ENCODE measurements at places on chromosomes 6 and 20.

DNA sequence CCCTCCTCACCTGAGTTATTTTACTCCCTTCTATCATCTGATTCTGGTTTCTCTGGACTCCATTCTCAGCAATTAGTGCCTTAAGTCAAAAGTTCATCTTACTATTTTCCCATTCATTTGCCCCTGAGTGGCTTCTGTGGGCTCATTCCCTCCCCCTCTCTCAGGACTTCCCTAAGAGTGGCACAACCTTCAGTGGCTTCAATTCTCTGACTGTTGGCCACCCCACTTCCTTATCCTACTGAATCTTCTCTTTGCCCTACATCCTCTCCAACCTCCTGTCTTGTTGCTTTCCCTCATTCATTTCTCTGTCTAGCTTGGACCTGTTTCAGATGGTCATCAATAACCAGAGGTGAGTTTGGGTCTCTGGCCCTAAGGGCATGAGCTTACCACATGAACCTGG lies 61.1 kb upstream of the GLP1R start:
- no peak for DNase-seq

DNA sequence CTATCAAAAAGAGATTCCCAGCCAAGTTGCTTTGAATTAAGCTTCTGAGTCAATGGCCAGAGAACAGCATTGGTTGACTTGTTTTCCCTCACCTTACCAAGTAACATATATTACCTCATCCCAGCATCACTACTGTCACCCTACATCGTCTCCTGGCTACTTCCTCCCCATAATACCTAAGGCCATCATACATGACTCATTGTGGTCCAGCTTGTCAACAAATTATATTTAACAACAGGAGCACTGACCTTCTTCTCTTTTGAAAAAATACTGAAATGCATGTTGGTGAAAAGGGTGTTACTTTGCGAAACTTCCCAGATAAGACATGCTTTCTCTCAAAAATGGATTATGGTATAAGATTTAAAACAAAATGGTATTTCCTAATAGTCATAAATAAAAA lies 106.9 kb downstream of the TBX18 start:
- no peak for DNase-seq

DNA sequence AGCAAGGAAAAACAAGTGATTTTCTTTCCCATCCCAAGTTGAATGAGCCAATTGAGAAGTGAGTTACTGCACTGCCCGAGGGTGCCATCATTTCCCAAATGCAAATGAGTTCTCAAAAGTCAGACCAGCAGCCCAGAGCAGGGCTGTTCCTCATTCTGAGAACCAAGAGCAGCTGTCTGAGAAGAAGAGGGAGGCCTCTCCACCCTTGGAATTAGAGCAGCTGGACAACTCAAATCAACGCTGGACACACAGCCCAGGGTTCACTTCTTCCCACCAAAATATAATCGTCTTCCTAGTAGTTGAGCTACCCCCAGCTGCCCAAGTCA lies 4.6 kb upstream of the PREX1 start:
- no peak for DNase-seq

DNA sequence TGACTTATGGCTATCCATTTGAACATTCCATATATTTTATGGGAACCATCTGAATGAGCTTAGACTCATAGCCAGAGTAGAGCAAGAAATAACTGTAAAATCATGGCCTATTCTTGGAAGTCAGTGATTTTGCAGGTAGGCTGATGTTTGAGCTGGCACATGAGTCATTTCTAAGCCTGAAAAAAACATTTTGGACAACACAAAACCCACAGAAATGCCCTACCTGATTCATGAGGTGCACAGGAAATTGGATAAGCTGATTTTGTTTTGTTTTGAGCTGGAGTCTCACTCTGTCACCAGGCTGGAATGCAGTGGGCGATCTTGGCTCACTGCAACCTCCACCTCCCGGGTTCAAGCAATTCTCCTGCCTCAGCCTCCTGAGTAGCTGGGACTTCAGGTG lies 443.0 kb downstream of the PKHD1 start:
- no peak for DNase-seq

DNA sequence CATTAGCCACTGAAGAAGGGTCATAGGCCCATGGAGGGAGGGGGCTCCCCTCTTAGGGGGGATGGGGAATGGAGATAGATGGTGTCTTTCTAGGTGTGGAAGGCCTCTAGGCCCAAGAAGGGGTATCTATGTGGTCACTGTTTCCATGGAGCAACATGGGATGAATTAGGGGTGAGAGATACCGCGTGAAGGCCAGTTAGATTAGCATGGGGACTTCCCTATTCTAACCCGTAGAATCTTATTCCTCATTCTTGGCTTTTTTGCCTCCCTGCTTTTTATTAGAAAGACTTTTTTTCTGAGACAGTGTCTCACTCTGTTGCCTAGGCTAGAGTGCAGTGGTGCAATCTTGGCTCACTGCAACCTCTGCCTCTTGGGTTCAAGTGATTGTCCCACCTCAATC lies 3.2 kb downstream of the RAB44 start:
- DNase-seq = no peak

- DNase-seq = no peak
These were observed 21.6 kb upstream of the FBXO30 start for GRCh38 chr6:145836170-145836569.

DNA sequence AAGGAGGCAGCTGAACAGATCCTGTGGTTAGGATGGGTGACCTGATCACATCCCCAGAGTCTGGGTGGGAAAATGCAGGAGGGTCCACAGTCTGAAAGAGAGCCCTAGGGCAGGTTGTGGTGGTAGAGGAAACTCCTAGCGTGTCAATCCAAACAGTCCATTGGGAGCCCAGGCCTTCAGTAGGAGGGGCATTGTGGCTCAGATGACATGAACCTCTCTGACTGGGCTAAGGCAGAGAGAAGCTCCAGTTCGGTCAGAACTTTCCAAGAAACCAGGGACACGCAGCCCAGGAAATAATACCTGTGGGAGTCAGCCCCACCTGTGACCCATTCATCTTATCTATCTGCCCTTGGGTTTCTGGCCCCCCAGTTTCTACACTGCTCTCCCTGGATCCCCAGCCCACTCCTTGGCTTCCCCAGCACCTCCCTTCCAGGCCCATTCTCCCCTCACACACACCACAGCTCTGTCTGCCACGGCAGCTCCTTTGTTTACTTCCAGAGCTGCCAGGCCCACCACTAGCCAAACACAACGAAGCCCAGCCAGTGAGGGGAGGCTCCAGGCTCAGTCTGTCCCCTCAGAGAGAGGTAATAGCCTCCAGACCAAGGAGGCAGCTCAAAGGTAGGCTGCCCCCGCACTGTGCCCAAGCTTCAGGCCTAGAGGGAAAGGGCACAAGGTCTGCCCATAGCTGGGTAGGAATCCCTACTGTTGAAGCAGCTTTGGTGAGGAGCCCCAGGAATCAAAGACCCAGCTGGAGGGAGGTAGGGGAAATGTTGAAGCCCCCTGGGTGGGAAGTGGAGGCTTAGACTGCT lies 6.2 kb downstream of the GDF5 start:
- no peak for DNase-seq

GRCh38 chr6:73644941-73645591 lies 8.7 kb downstream of the SLC17A5 start:
- no peak for DNase-seq

- DNase-seq = no peak
These were observed 86.9 kb upstream of the FRMD1 start for GRCh38 chr6:168165891-168166290.

DNA sequence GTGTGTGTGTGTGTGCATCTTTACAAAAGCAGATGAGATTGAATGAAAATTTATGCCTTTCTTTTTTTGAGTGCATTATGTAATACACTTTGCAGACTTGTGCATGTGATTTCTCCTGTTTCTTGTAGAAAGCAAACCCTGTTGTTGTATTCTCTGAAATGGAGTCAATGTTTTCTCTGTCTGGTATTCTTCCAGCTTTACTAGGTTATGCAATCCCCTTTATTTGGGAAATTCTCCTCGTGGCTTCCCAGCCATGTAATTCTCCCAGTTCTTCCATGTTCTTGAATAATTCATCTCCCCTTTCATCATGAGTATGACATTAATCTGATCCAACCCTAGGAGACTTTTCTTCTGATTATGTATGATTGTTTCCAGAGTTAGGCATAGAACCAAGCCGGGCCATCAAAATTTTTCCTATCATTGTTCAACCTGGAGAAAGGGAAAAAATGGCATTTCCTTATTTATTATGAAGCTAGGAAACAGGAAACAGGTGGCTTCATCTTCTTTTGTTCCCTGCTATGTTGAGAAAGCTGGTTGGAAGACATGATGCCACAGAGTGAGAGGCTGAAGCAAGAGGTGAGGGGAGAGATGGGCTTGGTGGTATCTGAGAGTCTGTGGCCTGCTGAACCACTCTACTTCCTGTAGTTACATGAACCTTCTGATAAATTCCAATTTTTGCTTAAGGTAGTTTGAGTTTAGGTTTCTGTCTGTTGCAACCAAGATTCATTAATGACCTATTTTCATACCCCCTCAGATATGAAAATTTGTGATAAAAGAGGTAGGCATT lies 68.8 kb downstream of the PRL start:
- DNase-seq = no peak
